Posterior vena cava (tissue), 2 donors: ENCODE measurements at places on chromosomes 5 and 9.

- no peak for DNase-seq
Observed at GRCh38 chr5:102627315-102627714, 127.8 kb upstream of the PAM start.

- DNase-seq, result peak; percentile 61
Observed at GRCh38 chr5:173745123-173745522, 128.7 kb upstream of the BOD1 start.

- no peak for DNase-seq
Observed at GRCh38 chr9:10274175-10274574, 338.6 kb downstream of the PTPRD start.

GRCh38 chr9:6708732-6709131 is 49.0 kb upstream of the KDM4C start:
- peak; percentile 1 for DNase-seq

DNA sequence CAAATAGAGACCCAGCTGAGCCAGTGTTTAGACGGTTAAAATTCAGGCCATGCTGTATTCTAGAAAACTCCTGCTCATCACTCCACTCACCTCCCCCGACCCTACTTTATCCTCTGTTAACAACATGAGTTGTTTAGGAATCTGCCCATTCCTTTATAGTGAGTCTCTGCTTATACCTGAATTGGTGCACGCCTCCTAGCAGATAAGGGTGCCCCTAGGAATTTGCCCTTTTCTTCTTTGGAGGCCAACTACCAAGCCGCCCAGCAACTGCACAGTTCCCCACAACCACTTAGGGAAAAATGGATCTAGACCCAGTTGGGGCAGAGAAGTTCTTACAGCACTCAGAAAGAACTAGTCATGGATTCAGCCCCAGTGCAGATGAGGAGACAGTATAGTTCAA is 102.3 kb downstream of the MAMDC2 start:
- DNase-seq, result no peak

GRCh38 chr5:133141746-133142145 is 89.9 kb downstream of the HSPA4 start:
- no peak for DNase-seq

GRCh38 chr9:77903666-77904285 is 127.8 kb downstream of the GNAQ start:
- DNase-seq, result no peak

GRCh38 chr5:59792983-59793585 is 100.4 kb downstream of the PDE4D start:
- DNase-seq, result no peak

DNA sequence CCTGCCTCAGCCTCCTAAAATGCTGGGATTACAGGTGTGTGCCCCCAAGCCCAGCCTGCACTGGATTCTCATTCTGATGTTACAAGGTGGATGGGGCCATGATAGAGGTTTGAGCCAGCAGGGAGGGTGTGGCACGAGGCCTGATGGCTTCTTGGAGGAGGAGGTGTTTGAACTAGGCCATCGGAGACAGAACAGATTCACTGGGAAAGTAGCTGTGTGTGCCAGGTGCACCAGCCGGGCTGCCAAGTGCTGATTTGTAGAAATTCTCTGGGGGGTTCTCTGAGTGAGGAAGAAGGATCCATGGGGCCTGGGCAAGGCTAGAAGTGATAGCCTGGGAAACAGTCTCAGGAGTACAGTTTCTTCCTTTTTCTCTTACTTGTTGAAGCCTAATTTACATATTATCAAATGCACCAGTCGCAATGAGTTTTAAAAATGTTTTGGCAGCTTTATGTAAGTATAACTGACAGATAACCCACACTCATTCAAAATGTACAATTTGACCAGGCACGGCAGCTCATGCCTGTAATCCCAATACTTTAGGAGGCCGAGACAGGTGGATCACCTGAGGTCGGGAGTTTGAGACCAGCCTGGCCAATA is 31.1 kb upstream of the STXBP1 start:
- no peak for DNase-seq

DNA sequence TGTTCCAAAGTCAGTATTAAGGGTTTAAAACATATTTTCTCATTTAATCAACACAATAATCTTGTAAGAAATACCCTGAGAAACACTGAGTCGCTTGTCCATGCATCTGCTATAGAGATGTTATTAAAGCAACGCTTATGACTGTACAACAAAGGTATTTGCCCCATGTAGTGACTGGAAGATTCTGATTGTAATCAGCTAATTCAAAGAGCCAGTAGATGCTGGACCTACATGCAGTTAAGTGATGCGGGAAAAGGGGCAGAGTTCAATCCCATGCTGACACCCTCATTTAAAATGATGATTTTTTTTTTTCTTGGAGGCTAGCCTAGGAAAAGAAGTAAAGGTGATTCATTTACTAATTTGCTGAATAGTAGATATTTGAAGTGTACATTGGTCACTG is 149.3 kb upstream of the MTAP start:
- DNase-seq, result no peak

DNA sequence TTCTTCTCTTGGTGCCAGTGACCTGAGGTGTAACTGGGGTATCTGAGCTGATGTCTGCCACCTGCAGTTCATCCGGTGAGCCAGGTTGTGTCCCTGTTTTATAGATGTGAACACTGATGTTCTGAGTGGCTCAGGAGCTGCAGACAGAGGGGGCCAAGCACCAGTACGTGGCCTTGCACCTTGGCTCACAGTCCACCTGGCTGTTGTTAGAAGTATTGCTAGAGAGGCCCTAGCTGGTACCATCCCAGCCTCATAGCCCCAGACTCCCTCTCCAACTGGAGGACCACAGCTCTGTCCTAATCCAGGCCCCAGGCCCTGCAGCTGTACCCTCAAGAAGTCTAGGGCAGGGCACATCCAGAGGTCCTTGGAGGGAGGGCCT is 16.2 kb downstream of the PHF2 start:
- DNase-seq, result peak; percentile 20

DNA sequence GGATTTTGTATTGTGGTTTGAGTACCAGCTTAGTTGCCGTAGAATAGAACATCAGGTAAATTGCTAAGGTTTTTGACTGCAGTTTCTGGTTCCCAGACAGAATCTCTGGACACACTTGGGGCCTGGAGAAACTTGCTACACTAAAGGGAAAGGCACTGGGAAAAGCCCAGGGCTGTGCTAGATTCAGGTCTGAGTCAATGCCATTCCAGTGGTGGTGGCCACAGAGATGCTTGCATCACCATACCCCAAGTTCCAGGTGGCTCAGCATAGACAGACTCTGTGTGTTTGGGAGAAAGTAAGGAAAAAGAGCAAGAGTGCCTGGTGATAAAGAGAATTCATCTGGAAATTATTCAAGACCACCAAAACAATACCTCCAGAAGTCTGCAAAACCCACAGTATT is 120.6 kb downstream of the HMHB1 start:
- DNase-seq, result no peak

DNA sequence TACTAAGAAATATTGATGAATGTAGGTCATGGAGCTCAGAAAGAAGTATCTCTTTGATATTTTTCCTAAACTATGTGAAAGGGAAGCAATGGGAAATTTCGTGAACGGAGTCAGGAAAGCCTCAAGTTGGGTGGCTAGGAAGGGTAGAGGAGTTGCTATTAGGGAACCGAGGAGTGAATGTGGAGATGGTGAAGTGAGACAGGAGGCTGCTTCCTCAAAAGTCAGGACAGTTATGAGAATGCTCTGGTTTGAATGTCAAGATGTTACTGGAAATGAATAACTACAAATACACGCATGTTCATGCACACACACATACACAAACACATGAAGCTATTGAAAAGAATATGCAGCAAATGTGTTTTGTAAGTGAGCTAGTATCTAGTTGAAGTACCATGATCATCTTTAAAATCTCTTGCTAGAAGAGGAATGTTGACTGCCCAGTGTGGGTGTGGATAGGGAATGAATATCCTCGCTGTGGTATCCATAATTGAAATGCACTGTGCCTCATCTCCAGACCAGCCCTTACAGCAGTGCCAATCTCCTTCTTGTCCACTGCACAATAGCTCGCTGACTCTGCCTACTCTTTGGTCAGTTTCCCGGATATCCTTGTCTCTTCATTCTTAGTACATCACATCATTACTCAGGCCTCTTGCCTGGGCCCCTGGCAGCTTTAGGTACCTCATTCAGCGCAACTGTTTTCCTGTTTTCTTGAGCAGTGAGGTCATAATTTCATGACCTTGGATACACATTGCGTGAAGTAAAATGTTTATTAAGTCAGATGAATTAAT is 21.9 kb upstream of the PDCD1LG2 start:
- DNase-seq, result no peak

GRCh38 chr9:26758655-26759054 is 133.9 kb downstream of the CAAP1 start:
- DNase-seq, result no peak

- peak; percentile 74 for DNase-seq
Observed at GRCh38 chr5:173296737-173297676, 31.2 kb downstream of the STC2 start.

- DNase-seq, result no peak
Observed at GRCh38 chr5:31221001-31221400, 27.5 kb downstream of the CDH6 start.

GRCh38 chr5:150238646-150239045 is 48.8 kb downstream of the SLC6A7 start:
- no peak for DNase-seq

GRCh38 chr5:135009736-135010501 is 24.1 kb downstream of the PITX1 start:
- DNase-seq, result peak; percentile 49
